ENCODE measurements at places on chromosomes 6 and 20. TPM values are rescaled to one million over a fixed set of nuclear protein-coding genes. Genes with fewer than 3 reads are reported as not detected.

Gene HTR1E
- not detected for polyA plus RNA-seq

Gene TRDN
- polyA plus RNA-seq = not detected

Gene CNR1
- polyA plus RNA-seq = not detected

Gene CUL7
- 35.4 TPM for polyA plus RNA-seq

Gene CAGE1
- polyA plus RNA-seq = not detected

Gene PROCR
- polyA plus RNA-seq = 376 TPM

Gene NUP43
- 14.9 TPM for polyA plus RNA-seq

Gene PTK6
- polyA plus RNA-seq = not detected

Gene ADGRG6
- polyA plus RNA-seq = 166 TPM

Gene RAB44
- 0.03 TPM for polyA plus RNA-seq

Gene PROKR2
- not detected for polyA plus RNA-seq

Gene MUC21
- not detected for polyA plus RNA-seq

Gene GGT7
- polyA plus RNA-seq = 4.1 TPM

DNA sequence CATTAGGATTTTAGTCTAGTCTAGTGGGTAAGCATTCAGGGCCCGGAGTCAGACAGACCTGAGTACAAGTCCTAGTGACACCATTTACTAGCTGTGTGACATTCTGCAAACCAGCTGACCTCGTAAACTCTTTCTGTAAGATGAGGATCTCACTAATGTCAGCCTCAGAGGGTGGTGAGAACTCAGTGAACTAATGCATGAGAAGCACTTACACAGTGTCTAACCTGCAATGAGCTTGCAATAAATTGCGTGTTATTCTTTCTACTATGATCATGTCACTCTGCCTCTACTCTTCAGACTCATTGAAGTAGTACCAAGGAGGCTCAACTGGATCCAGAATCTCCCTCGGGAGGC, 41.1 kb upstream of the ZNF831 start:
- no peak for DNase-seq

DNA sequence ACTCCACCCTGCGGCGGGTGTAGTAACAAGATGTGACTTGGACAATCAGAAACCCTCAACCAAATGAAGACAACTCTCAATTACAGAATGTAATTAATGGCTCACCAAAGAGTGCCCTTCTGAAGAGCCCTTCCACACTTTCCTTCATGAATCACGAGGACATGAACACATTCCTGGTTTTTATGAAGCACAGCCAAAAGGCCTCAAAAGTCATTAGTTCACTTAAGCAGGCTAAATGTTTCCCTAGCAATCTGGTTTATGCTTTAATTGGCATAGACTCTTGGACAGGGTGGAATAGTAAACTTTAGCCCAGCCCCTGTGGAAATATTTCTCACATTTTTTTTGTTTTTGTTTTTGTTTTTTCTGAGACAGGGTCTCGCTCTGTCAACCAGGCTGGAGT, 20.5 kb downstream of the CPNE5 start:
- DNase-seq = no peak

DNA sequence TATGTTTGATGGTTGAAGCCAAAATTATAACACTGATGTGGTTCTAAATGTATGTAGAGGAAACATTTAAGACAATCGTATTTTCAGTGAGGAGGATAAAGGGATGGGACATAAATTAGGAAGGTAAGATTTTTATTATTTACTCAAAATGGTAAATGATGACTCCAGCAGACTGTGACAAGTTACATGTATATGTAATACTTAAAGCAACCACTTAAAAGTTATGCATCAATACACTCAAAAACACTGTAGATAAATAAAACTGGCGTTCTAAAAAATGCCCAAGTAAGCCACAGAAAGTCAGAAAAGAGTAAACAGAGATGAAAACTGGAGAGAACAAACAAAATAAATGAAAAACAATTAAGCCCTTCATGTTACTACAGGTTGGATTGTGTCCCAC, 18.7 kb downstream of the HLA-DMB start:
- no peak for DNase-seq

GRCh38 chr20:16654858-16655535, 74.8 kb upstream of the SNRPB2 start:
- no peak for DNase-seq

GRCh38 chr6:71349395-71349794, 60.8 kb downstream of the OGFRL1 start:
- DNase-seq = peak; percentile 53

- DNase-seq = no peak
Measured at GRCh38 chr6:51025082-51025777, 206.6 kb downstream of the TFAP2B start.

DNA sequence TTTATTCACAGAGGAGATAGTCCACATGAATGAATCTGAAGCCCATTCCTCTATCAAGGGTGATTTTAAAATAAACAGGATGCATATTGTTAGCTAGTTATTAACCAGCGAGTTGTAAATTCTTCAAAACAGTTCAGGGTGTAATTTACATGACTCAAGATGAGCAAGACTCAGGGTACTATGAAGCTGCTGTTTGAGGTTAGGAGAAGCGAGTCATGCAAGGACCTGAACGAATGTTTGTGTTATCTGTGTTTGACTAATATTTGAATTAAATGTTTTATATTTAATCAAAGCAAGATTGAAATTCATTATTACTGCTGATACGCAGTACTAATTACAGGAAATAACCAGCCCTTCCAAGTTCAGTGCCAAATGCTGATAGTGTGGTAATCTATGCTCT, 191.1 kb downstream of the SAMD5 start:
- DNase-seq = peak; percentile 55

- peak; percentile 92 for DNase-seq
Measured at GRCh38 chr6:90184334-90185298, 112.0 kb downstream of the BACH2 start.

- no peak for DNase-seq
Measured at GRCh38 chr6:130743175-130743574, 84.0 kb upstream of the SMLR1 start.

DNA sequence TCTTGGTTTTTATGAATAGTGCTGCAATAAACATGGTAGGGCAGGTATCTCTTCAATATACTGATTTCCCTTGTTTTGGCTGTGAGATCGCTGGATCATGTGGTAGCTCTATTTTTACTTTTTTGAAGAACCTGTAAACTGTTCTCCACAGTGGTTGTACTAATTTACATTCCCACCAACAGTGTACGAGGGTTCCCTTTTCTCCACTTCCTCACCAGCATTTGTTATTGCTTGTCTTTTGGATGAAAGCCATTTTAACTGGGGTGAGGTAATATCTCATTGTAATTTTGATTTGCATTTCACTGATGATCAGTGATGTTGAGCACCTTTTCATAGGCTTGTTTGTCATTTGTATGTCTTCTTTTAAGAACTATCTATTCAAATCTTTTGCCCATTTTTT, 8.0 kb upstream of the ARG1 start:
- DNase-seq = no peak

DNA sequence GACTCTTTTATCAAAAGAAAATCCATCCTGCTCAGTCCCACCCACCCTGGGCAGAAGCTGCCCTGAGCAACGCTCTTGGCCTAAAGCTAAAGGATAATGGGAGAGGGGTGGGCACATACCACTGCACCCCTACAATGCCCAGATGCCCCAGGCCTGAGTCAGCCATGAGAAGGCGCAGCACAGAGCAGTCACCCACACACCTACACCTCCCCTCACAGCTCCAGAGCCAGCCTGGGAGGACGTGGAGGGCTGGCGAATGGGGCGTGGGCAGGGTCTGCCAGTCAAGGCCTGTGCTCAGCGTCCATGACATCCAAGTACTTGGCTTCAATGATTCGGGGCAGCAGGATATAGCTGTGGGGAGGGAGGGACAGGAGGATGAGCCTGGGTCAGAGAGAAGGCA, 11.5 kb downstream of the SLC4A11 start:
- no peak for DNase-seq

DNA sequence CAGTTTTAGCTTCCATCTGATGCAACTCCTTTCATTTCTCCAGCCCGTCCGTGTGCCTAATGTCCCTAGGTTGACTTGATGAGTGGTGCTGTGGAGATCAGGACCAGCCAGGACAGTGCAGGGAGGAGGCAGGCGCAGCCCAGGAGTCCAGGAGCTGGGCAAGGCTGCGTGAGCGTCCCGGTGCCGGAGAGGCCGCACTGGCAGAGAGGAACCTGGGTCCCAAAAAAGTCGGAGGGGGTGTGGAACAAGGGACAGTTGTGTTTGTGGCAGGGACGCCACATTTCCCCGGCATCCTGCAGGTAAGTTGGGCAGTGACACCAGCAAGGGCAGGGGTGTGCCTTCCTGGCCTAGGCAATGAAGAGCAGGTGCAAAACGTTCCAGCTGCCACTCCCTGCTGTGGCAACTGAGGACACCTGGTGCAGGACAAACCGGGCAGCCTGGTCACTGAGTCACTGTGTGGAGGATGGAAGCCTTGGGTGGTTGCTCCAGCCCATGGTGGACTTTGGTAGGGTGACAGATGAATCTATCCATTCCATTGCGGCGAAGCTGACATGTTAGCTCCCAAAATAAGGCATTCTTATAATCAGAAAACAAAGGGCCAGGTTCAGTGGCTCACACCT, 53.2 kb downstream of the RAMACL start:
- no peak for DNase-seq

DNA sequence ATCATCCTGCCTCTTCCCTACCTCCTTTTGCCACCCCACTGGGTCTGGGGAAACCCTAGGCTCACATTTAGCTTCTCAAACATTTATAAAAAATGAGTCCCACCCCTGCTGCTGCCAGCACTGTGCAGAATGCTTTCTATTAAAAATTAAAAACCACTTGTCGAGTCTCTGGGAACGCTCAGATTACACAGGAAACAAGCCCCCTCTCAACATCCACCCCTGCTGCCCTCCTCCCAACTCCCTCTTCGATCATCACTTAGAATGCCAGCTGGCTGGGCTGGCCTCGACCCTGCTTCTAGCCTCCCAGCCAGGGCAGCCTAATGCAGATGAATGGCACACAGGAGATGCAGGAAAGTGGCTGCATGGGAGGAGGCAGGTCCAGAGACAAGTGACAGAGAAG, 75.8 kb downstream of the CDH22 start:
- no peak for DNase-seq

DNA sequence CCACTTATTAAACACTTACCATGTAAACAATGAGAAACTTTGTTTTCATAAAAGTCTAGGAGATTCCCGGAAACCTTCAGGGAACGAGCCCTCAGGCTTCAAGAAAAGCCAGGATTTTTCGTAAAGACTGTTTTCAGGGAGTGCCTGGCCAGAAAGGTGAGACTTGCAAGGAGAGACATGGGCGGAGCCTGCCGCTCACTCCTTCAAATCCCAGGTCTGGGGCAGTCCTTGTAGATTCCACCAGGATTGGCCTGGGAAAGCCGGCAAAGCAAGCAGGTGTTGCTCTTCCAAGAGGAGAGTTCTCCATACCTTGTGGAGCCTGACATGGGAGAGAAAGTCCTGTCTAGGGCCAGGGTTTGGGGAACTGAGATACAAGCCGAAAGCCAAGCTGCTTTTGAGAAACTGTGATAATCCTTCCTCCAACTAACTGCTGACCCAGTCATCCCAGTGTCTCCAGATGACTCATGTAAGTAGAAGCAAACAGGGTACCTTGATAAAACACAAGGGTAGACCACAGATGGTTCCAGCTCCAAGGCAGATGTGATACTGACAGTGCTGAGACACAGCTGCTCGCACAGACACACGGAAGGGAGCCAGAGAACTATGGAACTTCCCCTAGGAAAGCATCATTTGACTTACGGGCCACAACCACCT, 69.4 kb upstream of the NAA20 start:
- no peak for DNase-seq

Data from endothelial cell of umbilical vein (primary cell).